ENCODE measurements at places on chromosomes 11 and 22.

DNA sequence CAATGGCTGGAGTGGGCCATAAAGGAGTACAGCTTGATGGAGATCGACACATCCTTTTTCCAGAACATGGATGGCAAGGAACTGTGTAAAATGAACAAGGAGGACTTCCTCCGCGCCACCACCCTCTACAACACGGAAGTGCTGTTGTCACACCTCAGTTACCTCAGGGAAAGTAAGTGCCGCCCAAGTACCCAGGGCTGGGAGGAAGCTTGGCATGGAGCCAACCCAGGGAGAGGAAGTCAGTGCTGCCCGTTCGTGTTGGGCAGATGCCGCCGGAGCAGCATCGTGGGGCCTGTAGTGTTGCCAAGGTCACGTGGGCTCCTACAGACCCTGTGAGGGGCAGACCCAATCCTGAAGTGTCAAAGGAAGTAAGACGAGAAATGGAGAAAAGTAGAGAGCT, 78.9 kb downstream of the FLI1 start:
- peak; percentile 93 for DNase-seq

DNA sequence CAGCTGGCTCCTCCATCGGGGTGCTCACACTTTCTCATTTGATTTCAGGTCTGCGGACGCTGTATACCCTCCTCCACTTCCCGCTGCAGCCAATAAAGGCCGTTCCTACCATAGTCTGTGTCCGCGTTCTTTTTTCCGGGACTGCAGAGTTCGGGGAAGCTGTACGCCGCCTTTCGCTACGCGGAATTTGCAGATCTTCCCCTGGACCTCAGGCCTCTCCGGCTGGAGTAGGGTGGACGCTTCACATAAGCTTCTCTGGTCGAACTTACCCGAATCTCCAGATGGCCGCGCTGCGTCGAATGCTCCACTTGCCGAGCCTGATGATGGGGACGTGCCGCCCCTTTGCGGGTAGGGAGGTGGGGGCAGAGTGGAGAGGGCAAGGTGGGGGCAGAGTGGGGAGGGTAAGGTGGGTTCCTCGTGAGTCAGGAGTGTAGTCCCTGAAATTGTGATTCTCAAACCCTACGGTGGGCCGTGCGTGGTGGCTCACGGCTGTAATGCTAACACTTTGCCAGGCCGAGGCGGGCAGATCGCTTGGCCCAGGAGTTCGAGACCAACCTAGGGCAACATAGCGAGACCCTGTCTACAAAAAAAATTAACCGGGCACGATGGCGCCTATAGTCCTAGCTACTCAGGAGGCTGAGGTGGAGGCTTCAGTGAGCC, 617 bp downstream of the CSKMT start:
- no peak for DNase-seq

- no peak for DNase-seq
Measured at GRCh38 chr11:110176366-110177085, 83.3 kb downstream of the ZC3H12C start.

DNA sequence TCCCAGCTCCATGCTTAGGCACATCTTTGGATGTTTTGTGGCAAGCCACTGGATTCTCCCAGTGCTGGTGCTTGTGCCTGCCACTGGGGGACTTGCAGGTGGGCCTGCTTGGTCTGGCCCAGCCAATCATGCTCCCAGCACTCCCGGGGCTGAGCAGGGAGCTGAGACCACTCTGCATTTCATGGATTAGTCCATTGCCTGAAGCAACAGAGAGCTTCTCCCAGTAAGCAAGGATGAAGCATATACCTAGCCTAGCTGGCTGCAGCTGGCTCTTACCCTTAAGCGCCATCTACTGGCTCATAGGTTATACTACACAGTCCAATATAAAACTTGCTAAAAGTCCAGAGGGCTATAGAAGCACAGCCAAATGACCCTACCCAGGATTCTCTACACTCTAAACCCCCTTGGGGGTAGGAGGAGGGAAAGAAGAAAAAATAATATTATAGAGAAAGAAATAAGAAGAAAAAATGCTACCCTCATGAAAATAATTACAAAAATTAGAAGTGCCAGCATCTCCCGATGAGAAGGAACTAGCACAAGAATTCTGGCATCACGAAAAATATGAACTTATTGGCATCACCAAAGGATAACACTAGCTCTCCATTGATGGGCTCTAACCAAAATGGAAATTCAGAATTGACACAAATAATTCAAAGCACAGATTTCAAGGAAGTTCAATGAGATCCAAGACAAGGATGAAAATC, 275.3 kb downstream of the C11orf87 start:
- DNase-seq = no peak

GRCh38 chr11:123073343-123074057, 11.6 kb upstream of the HSPA8 start:
- DNase-seq = no peak

DNA sequence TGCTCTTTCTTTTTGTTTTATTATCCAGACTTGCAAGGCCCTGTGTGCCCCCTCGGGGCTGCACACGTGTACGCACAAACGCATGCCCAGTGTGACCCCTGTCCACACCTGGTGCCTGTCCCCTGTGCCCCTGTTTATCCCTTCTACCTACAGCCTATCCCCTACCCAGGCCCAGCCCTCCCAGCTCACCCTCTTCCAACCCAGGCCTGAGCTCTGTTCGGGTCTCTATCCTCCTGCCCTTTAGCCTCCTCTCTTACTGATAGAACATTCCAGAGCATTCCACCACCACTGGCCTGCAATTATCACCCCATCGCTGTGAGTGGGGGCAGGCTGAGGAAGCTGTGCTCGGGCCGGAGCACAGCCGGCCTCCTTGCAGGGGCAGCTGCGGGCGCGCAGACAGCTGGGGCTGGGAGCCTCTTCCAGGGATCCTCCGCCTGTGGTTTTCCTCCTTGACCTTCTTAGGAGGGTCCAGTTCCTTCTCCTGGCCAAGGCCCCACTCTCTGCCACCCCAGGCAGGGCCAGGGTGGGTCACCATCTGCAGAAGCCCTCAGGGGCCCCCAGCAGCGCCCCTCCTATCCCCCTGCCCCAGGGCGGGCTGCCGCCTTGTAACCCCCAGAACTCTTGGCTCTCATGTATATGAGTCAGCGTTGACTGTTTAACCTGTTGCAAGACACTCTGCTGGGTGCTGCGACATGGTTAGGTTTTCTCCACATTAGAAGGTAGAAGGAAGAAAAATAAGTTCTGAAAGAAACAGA, 41.8 kb upstream of the KCNQ1OT1 start:
- DNase-seq = no peak

- no peak for DNase-seq
Measured at GRCh38 chr11:44870181-44870580, 80.5 kb downstream of the TP53I11 start.

DNA sequence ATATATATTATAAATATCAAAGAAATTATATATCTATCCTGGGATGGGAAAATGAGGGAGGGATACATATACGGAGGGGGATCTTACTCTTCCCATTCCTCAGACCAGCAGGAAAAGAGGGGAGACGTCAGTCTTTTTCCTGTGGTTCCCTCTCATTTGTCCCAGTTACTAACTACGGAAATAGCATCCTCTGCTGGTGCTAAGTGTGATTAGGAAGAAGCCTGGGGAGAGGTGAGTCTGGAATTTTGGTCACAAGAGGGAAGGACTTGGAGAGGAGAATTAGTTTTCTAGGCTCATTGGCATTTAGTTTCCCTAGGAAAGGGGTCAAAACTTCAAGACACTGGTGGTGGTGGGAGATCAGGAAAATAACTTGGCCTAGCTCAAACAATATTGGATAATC, 11.6 kb downstream of the MED19 start:
- no peak for DNase-seq

DNA sequence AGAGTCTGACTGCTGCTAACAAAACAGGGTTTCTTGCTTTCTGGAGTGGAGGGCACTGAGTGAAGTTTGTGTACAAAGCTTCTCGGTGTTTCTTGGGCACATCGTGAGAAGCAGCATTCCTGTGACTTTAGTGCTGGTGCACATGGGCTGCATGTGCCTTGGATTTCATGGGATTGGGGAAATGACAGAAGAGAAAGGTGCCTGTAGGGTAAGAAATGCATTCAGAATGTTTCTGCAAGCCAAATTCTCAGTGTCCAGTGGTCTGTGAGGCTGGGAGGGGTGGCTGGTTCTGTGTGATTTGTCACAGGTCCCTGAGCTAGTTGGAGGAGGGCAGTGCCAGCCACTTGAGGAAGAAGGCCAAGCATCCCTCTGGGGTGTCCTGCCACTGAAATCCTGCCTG, 404.2 kb upstream of the NARS2 start:
- no peak for DNase-seq

DNA sequence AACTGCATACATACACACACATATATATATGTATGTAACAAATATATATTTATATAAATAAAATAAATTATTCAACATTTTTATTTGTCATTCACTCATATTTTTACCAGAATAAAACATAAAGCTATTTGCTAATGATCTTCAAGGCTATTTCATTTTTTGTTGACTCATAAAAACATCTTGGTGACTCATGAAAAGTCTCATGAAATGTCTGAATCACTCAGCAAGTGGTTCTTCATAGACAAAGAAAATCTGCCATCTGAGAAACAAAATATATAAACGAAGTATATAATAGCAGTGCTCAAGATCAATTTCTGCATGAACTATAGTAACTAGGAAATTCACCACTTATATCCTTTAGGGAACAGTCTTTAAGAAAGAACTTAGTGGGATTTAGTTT, 764.8 kb upstream of the FAT3 start:
- DNase-seq = no peak

DNA sequence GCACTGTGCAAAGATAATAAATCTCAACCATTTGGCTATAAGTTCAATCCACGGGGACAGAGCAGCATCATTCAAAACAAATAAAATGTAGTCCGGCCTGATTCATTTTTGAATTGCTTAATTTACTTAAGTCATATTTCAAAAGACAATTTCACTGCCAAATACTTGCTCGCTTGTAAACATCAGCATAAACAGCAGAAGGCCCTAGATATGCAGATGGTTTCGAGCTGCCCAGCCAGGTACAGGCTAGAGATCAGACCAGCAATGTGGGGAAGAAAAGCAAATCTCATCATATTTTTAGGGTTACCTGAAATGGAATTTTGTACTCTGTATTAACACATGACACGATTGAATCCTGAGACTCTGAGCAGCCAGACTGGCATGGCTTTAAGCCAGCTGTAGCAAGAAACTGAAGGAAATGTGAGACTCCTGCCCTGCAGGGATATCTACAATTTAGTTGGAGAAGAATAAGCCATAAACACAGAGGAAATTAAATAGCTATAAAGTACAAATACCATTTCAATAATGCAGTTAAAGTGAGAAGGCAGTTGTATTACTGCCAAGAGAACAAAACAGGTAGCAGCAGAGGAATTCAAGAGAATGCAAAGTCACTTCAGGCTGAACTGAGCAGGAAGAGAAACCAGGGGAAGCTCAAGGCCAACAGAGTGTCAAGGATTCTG, 440.3 kb downstream of the ETS1 start:
- no peak for DNase-seq

GRCh38 chr11:71078482-71078881, 173.9 kb downstream of the SHANK2 start:
- no peak for DNase-seq

GRCh38 chr11:100849009-100849900, 162.2 kb downstream of the ARHGAP42 start:
- DNase-seq = no peak

DNA sequence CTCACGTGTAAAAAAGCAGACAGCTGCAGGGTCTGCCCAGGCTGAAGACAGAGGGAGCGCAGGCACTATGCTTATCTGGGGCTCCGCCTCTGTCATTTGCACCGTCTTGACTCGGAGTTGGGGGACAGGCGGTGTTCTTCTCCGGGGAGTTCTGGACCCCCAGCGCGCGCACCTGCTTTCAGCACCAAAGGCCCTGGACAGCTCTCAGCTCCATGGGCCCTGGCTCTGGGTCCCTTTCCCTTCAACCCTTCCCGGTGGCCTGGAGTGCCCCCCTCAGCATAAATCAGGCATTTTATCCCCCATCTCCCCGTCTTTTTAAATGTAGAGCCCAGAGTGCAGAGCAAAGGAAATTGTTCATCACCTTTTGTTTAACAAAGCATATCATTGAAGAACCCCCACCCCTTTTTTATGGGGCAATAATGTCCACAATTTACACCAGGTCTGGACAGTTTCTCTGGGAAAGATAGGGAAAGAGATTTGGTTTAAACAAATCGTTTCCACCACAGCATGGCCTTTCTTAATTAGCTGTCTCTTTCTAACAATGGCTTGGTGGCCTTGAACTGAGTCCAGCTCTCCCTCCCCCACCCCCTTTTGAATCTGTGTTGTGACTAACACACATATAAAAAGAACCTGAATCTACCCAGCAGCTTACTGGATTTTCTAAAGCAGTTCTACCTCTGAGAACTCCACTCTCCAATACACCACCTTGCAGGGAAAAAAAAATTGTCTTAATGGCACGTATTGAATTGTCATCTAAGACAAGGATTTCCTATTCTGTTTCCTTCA, 1.7 kb downstream of the SEZ6L start:
- no peak for DNase-seq

DNA sequence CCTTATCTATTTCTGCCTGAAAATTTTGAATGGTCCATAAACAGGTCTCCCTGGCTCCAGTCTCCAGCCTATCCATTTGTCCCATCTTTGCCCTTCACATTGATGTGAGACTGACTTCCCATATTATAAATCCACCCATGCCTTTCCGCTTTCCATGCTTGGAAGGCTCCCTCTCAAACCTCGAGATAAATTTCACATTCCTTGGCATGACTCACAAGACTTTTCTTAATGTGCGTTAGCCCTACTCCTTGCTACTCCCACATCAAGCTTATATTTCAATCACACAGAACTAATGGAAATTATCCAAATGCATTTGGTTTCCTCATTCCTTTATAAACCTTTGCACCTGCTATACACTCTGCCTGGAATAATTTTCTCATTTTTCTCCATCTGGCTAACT, 163.7 kb upstream of the NTM start:
- DNase-seq = no peak

DNA sequence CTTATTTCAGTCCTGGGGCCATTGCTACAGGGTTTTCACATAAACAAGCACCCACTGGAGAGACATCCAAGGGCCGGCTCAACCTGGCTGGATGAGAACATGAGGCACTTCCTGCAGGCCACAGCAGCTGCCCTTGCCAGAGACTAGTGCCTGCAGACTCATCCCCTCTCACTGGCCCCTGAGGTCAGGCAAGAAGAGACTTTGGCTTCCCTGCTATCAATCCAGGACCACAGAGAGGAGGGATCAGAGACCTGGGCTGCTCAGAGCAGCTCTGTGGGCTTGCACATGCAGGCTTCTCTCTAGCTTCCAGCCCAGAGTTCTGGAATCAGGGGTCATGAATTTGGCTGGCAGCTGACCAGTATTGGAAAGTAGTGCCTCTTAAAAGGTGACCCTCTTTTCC, 79.5 kb downstream of the CABIN1 start:
- peak; percentile 44 for DNase-seq

GRCh38 chr22:30183861-30184278, 62.7 kb downstream of the LIF start:
- no peak for DNase-seq

GRCh38 chr22:36026741-36027140, 1.9 kb downstream of the RBFOX2 start:
- no peak for DNase-seq

GRCh38 chr11:117058761-117059261, 39.4 kb downstream of the SIK3 start:
- DNase-seq = no peak

- no peak for DNase-seq
Measured at GRCh38 chr11:44923806-44924205, 26.9 kb downstream of the TP53I11 start.

Measured in cardiac septum (tissue), 1 donor.